ENCODE measurements at places on chromosomes 7 and 10.

DNA sequence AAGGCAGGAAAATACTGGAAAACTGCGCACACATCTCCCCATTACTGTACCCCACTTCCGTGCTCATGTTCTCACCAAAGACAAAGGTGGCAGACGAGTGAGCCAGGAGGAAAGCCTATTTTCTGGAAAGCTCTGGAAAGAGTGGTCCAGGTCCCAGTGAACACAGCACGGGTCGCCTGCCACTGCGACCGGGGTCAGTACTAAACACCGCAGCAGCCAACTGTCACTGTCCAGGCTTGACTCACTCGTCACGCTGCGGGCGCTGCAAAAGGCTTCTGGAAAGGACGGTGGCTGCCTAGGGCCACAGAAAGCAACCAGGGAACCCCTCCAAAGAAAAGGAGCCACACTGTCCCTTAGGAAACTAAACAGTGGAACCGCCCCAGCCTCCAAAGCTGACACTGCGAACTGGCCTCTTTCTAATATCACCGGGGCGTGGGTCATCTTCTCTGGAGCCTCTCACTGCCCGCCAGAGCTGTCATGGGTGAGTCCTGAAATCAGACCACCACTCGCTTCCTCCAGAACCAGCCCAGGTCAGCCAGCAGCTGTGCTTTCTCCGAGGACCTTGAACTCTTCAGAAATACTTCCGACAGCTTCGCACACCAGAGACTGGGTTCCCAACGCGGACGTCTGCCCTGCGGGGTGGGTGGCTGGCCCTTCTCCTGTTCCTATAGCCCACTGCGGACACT lies 4.0 kb downstream of the RADIL start:
- DNase-seq, result no peak

GRCh38 chr10:78973901-78974616 lies 94.7 kb upstream of the ZMIZ1 start:
- peak; percentile 95 for DNase-seq

- no peak for DNase-seq
Measured at GRCh38 chr10:5604961-5605360, 61.4 kb downstream of the ASB13 start.

GRCh38 chr7:17898111-17898510 lies 42.2 kb downstream of the SNX13 start:
- DNase-seq, result no peak

- no peak for DNase-seq
Measured at GRCh38 chr10:89428877-89429276, 14.5 kb downstream of the IFIT5 start.

GRCh38 chr7:107876916-107877315 lies 14.1 kb upstream of the DLD start:
- DNase-seq, result no peak

DNA sequence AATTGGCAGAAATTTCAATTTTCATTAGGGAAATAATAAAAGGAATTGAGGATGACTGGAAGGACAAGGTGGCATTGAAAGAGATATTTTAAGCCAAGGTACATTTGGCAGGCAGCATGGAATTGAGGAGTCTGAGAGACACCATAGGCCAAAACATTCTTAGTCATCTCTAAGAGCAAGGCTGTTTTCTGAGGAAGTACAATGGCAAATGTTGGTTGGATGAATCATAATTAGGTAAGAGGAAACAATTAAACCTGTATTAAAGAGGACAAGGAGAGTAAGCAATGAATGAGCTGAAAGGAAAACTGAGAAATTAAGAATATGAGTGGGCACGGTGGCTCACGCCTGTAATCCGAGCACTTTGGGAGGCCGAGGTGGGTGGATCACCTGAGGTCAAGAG lies 86.3 kb downstream of the MRPL32 start:
- peak; percentile 4 for DNase-seq
